ENCODE measurements at places on chromosomes 5 and 9.

- peak; percentile 34 for DNase-seq
These were observed 224.8 kb upstream of the WWC1 start for GRCh38 chr5:168066536-168067208.

DNA sequence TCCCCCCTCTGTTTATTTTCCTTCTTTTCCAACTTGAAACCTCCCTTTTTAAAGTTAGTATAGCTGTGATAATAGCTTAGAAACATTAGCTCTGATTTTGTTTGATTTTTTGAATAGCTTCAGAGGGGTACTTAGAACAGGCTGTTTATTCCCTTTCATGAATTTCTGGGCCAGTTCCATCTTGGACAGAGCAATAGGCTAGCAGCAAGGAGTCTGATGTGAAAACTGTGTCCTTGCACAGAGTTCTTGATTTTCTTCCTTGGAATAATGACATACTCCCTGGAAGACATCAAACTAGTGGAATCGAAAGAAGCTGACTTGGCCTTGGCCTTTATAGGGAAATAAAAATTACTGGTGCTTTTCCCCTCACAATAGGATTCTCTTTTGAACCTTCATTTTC lies 32.9 kb downstream of the NTRK2 start:
- DNase-seq: no peak

DNA sequence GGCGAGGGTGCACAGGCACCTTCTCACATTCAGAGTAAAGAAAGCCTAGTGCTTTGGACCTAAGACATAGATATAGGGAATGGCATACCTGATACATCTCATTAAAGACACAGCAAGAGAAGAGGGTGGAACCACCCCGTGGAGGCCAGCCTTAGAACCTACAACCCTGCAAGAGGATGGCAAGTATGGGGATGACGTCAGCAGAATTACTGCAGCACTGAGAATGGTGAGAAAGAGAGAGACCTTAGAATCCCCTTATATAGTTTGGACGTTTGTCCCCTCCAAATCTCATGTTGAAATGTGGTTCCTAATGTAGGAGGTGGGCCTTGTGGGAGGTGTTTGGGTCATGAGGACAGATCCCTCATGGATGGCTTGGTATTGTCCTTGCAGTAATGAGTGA lies 28.2 kb upstream of the ADCY2 start:
- no peak for DNase-seq

DNA sequence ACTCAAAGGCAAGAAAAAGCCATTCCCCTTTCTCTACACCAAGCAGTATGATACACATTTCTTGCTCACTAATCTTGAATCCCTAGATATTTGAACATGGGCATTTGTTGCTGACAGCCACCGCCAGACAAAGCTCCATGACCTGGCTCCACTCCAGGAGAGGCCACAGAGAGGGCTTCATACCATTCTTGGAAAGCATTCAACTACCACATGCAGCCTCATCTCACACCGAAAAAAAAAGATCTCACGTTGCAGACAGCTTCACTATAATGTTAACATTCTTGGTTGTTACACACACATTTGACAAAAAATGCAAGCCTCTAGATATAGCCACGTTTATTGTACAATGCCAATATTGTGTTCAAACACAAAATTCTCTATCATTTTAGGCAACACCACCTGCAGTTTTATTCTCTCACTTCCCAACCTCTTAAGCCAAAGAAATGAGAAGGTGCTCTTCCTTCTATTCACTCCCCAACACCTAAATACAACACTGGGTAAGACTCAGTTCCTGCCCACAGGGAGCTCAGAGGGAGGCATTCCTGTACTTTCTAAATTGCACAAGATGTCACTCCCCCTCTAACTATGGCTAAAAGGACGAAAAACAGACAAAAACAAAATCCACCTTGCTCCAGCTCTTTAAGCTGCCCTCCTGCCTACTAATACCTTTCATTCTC lies 222.4 kb downstream of the TSSK1B start:
- no peak for DNase-seq

DNA sequence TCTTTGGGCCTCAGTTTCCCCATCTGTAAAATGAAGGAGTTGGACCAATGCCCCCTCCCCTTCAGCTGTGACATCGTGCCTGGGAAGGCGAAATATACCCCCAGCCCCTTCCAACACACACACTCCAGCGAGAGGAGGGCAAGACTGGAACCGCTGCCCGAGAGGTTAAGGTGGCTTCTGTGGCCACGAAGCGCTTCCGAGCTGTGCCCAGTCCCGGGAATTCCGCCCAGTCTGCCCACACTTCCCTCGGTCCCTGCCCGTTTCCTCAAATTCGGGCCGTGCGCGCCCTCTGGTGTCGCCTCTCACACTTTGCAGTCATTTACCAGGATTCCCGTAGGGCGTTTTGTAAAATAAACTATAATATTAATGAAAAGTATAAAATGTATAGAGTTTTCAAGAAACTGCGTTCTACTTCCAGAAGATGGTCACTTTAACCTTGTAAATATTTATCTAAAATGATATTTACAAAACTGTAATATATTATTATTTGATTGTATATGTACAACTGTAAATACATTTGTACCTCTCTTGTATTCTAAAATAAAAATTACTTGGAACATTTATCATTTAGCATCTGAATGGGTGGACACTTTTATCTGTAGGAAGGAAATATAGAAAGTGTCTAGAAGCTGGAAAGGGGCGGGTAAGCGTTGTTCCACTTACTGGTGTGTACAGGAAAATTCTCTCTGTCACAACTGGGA lies 11.0 kb upstream of the EXOSC2 start:
- peak; percentile 90 for DNase-seq

DNA sequence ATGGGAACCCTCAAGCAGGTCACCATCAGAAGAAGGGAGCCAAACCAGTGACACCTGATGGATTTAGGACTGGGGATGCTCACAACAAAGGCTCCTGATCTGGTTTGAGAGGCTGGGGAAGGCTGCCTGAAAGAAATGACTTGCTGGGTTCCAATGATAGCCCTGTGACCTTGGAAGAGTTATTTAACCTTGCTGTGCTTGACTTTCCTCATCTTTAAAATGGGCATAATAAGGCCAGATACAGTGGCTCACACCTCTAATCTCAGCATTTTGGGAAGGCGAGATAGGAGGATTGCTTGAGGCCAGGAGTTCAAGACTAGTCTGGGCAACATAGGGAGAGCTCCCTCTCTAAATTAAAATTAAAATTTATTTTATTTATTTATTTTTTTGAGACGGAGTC lies 63.6 kb upstream of the PSD2 start:
- DNase-seq: no peak

GRCh38 chr9:22528485-22528884 lies 81.9 kb downstream of the DMRTA1 start:
- DNase-seq: peak; percentile 3

GRCh38 chr5:17402289-17403121 lies 95.5 kb upstream of the TAF11L2 start:
- no peak for DNase-seq

- DNase-seq: no peak
These were observed 746.3 kb downstream of the CDH18 start for GRCh38 chr5:19241690-19242089.

Measured in GM03348 (cell line).